ENCODE measurements at places on chromosomes 1 and 21. TPM values are rescaled to one million over a fixed set of nuclear protein-coding genes. Genes with fewer than 3 reads are reported as not detected.

DNA sequence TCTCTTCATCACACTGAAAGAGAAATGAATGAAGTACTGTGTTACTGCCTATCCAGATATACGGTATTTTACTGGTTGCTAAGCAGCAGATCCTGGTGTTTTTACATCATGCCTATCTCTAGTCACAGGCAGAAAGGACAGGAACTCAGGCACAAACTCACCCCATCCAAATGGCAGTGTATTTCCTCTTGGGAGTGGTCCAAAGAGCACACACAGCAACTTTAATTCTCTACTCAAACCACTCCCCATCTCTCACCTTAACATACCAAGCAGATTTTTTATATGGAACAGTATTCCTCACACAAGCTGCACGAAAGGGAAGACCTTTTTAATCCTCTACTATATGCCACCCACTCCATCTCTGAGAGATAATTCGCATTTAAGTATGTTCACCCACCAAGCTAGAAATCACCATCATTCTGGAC, 27.3 kb downstream of the EIF4G3 start:
- no peak overlapping the region for H3K27ac ChIP-seq
- DNase-seq: no peak
- H3K4me3 ChIP-seq: no peak overlapping the region
- no peaks in the 10 kb centered on the region for H3K4me1 ChIP-seq
- no peaks in the 10 kb centered on the region for H3K27me3 ChIP-seq

Gene ECM1
- 0.78 TPM for total RNA-seq

DNA sequence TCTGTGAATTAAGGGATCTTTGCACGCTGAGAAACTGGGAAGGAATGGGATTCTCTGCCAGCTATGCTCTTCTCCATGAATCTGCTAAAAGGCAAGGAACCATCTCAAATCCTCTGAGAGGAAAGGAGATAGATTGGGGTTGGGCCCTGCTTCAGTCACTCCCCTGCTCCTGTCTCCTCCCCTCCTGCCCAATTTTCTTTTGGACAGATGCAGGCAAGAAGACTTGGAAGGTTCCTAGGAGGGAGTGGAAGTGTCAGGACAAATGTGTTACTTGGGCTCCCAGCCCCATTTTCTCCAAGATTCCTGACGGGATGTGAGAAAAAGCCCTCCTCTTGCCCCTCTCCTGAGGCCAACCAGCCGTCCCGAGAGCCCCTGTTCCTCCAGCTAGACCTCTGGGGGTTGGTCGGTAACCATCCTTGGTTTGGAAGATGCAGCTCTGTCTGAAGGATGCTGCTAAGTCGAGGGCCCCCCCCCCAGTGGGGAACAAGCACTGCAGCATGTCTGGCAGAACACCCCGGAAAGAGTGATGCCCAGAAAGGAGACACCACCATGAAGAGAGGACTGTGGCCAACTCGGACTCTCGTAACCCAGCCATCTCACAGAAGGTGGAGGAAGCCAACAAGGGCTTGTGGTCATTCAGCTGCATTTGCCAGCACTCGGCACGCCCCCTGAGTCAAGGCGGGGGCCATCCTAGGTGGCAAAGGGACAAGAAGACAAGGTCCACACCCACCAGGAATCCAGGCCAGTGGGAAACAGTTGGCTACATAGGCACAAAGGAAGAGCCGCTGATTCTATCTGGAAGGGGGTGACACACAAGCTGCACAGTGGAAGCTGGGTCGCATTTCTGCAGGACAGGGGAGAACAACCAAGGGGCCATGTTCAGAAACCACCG, 43.7 kb downstream of the CDK18 start:
- no peak overlapping the region for H3K27ac ChIP-seq
- peaks cover 31% of the 10 kb centered on the region for H3K27me3 ChIP-seq
- H3K36me3 ChIP-seq: no peaks in the 10 kb centered on the region
- peaks cover 10% of the 10 kb centered on the region for H3K4me1 ChIP-seq
- H3K4me3 ChIP-seq: no peak overlapping the region
- DNase-seq: no peak

Gene NR5A2
- total RNA-seq: not detected

Gene FNDC10
- 7.5 TPM for total RNA-seq

- H3K27ac ChIP-seq: no peak overlapping the region
- no peak for DNase-seq
- H3K4me1 ChIP-seq: no peaks in the 10 kb centered on the region
- no peak overlapping the region for H3K4me3 ChIP-seq
- no peaks in the 10 kb centered on the region for H3K36me3 ChIP-seq
- H3K27me3 ChIP-seq: peaks cover 14% of the 10 kb centered on the region
These were observed 14.5 kb upstream of the ERRFI1 start for GRCh38 chr1:8040586-8040985.

Gene S100B
- total RNA-seq: 9.5 TPM

DNA sequence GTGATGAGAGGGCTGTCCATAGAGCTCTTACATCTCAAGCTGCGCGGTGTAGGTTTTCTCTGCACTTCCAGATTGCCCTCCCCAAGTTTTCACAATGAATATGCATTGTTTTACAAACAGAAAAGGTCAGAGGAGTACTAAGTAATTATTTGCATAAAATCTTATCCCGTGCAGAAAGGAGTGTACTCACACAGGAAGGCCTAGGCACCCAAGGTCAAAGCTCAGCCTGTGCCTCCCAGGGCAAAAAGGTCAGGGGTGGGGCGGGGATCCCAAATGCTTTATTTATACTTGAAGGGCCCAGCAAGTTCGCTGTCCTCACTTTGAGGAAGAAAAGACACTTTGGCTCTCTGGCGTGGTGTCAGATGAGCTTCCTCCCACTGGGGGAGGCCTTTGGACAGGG, 10.3 kb upstream of the KCNE1 start:
- no peak overlapping the region for H3K27ac ChIP-seq
- no peaks in the 10 kb centered on the region for H3K27me3 ChIP-seq
- peaks cover 16% of the 10 kb centered on the region for H3K4me1 ChIP-seq

Gene CFH
- total RNA-seq: 1.7 TPM

Gene CYB561D1
- total RNA-seq: 19.8 TPM

All from activated CD8-positive, alpha-beta T cell treated with anti-CD3 and anti-CD28 coated beads, Interleukin-2, amount 10 ng/mL, durations not matched to agents 7 days and 5 days (primary cell).